NK-92 treated with Interleukin-12 subunit alpha and Interleukin-12 subunit beta, amount 100 ng/mL, for 24 hours (cell line): ENCODE measurements at places on chromosomes 6 and 20.
A peak's percentile ranks its signal among the peaks of the same experiment; 100 is the strongest.

GRCh38 chr20:43937591-43937990, 22.9 kb downstream of the TOX2 start:
- no peak for DNase-seq

DNA sequence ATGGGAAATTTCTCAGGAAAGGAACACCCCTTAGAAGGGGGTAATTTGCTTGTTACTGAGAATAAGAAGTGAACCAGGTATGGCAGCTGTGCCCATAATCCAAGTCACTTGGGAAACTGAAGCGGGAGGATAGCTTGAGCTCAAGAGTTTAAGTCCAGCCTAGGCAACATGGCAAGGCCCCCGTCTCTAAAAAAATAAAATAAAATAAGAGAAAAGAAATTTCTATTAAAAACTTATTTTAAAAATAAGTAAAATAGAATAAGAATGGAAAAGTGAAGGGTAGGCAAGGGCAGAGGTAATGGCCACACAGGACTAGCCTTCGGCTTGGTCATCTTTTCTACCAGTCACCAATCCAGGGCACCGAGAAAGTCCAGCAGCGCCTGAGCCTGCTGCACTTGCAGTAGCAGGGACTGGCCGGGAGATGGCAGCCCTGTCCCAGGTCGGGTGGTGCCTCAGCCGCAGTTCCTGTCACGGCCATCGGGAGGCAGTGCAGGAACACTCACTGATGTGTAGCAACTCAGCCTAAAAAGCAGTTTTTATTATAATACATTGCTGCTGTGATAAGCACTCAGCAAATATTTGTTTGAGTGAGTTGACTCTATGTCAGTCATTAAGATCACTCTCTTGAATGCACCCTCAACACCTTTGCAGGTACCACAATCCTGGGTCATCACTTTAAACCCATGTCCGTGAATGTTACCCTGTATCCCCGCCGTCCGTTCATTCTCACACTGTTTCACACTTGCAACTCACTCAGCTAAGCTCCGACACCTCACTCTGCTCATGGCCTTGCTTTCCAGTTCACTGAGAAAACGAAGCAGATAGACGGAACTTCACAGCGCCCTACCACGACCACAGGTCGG, 23.2 kb upstream of the GCM1 start:
- peak; percentile 69 for DNase-seq

- no peak for DNase-seq
Observed at GRCh38 chr6:169386411-169387057, 132.9 kb upstream of the THBS2 start.

GRCh38 chr6:54391577-54391976, 83.3 kb downstream of the TINAG start:
- no peak for DNase-seq

- DNase-seq = no peak
Observed at GRCh38 chr6:163897030-163897429, 482.5 kb downstream of the QKI start.
